ENCODE measurements at places on chromosomes 1 and 21.

- H3K36me3 ChIP-seq: no peaks in the 10 kb centered on the region
- no peaks in the 10 kb centered on the region for H3K4me1 ChIP-seq
- no peak overlapping the region for H3K27ac ChIP-seq
- H3K27me3 ChIP-seq: no peaks in the 10 kb centered on the region
Observed at GRCh38 chr1:21280011-21280471, 10.2 kb downstream of the ECE1 start.

DNA sequence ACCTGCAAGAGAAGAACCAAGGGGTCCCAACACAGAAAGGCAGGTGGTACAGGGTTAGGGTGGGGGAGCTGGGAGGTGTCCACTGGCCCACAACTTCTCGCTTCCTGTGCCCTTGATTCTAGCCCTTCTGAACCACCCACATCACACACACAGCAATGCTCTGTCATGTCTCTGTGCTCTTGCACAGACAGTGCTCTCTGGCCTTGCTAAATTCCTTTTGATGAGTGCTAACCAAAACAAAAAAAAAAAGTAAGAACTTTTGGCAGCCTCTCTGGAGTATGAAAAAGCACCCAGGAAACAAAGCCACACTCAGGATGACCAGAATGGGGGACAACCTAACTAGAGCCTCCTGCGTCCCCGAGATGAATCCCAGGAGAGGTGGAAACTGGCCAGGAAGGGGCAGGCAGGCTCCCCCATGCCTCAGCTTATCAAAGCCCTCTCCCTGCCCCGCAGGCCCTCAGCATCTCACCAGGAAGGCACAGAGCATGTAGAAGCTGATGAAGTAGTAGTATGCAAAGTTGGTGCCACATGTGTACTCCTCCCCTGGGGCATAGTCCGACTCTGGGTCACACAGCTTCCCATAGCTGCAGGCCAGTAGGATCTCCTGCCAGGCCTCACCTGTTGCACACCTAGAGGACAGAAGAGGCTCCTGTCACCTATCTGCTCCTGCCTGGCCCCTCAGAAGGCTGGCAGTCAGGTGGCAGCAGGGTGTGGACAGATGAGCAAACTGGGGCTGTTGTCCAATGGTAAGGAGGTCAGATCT is 27.2 kb upstream of the KIF21B start:
- H3K4me3 ChIP-seq: no peak overlapping the region
- DNase-seq: no peak
- H3K27ac ChIP-seq: no peak overlapping the region

GRCh38 chr1:94698759-94699502 is 121.2 kb upstream of the SLC44A3 start:
- no peaks in the 10 kb centered on the region for H3K36me3 ChIP-seq
- DNase-seq: no peak
- H3K27me3 ChIP-seq: no peaks in the 10 kb centered on the region
- no peak overlapping the region for H3K27ac ChIP-seq
- H3K4me1 ChIP-seq: peaks cover 3% of the 10 kb centered on the region
- no peak overlapping the region for H3K4me3 ChIP-seq

DNA sequence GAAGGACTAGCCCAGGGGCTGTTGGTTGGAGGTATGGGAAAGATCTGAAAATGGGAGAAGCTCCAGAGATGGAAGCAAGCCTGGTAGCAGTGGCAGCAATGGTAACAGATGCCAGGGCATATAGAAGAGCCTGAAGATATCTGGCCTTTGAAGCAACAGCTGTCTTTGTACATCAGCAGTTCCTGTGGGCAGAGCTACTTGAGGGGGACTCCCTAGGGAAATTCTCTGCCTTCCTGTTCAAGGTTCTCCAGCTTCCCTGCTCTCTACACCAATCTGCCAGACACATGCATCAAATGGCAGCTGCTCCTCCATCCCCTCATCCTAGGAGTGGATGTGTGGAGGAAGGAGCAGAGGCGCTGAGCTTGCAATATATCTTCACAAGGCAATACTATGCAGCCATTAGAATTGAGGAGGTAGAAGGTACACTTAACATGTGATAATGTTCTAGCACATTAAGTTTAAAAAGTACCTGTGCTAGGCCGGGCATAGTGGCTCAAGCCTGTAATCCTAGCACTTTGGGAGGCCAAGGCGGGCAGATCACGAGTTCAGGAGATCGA is 2.2 kb downstream of the TMEM35B start:
- no peaks in the 10 kb centered on the region for H3K4me1 ChIP-seq
- no peak overlapping the region for H3K27ac ChIP-seq
- H3K36me3 ChIP-seq: no peaks in the 10 kb centered on the region

DNA sequence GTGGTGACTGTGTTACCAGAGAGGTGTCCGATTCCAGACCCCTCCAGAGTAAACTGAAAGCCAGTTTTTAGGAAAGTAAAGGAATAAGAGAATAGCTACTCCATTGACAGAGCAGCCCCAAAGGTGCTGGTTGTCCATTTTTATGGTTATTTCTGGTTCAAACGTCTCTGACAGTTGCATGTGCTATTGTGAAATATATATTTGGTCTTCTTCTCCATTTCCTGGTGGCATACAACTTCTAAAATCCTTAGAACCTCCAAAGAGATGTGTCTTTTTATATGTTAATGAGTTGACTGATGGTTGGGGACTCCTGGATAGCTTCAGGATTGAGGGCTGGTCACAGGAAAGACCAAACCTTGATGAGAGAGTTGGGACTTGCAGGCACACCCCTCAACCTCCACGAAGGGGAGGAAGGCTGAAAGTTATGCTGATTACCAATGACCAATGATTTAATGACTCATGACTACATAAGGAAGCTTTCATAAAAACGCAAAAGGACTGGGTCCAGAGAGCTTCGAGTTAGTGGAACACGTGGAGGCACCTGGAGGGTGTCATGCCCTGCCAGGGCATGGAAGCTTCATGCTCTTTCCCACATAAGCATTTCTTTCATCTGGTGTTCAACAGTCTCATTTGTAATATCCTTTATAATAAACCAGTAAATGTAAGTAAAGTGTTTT is 100.7 kb downstream of the SLC16A1 start:
- H3K4me3 ChIP-seq: no peak overlapping the region
- no peaks in the 10 kb centered on the region for H3K4me1 ChIP-seq
- H3K27ac ChIP-seq: no peak overlapping the region
- DNase-seq: no peak
- H3K36me3 ChIP-seq: no peaks in the 10 kb centered on the region

GRCh38 chr1:208446271-208446691 is 202.1 kb upstream of the PLXNA2 start:
- 0 out of 2 replicates have a peak, but pooled peaks cover 6% of the 10 kb centered on the region for H3K4me1 ChIP-seq
- DNase-seq: no peak
- H3K27me3 ChIP-seq: no peaks in the 10 kb centered on the region
- no peak overlapping the region for H3K27ac ChIP-seq

DNA sequence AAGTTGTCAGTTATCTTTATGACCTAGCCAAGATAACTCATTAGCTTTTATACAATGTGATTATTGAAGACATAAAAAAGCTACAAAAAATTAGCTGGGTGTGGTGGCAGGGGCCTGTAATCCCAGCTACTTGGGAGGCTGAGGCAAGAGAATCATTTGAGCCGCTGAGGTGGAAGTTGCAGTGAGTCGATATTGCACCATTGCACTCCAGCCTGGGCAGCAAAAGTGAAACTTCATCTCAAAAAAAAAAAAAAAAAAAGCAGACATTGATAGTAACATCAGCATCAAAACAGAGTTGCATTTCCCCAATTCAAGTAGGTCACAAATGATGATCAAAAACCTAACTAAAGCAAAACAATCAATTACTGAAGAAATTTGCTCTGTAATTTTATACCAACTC is 191.4 kb downstream of the PTGER3 start:
- H3K4me1 ChIP-seq: no peaks in the 10 kb centered on the region
- H3K4me3 ChIP-seq: no peak overlapping the region
- peaks cover 1% of the 10 kb centered on the region for H3K27me3 ChIP-seq
- DNase-seq: no peak

- DNase-seq: no peak
- no peaks in the 10 kb centered on the region for H3K4me1 ChIP-seq
- no peak overlapping the region for H3K27ac ChIP-seq
- no peaks in the 10 kb centered on the region for H3K36me3 ChIP-seq
Observed at GRCh38 chr1:45995298-45995697, 137.1 kb downstream of the PIK3R3 start.

DNA sequence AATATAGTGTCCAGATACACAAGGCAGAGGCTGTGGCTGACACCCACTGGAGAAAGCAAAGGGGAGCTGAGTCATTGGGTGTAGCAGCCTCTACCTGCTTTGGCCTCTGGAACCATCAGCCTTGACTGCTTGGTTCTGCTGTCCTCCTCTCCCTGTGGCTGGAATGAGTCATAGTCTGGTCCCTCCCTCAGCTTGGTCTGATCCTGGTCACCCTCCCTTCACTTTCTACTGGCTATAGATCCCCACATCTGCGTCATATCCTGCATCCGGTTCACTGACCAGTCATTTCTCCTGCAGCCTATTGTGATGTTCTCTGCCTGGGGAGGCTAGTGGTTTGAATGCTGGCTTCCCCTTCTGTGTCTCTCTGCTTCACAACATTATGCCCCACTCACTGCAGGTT is 372.8 kb upstream of the DAB1 start:
- no peaks in the 10 kb centered on the region for H3K4me1 ChIP-seq
- H3K27me3 ChIP-seq: no peaks in the 10 kb centered on the region
- DNase-seq: no peak
- H3K4me3 ChIP-seq: no peak overlapping the region
- no peaks in the 10 kb centered on the region for H3K36me3 ChIP-seq
- no peak overlapping the region for H3K27ac ChIP-seq

DNA sequence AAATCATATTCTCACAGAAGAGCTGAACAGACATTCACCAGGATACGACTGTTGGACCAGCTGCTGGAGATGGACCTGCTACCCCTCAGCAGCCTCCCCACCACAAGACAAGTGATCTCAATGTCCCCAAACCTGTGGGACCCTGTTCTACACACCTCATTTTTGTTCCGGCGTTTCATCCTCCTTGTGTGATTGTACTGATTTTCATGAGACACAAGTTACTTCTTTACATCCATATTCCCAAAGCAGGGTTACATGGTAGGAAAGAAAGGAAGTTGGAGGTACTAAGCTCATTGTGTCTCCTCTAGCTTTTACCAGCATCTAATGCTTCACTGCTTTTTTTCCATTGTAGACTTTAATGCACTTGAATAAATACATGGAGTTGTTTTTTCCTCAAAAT is 8.7 kb downstream of the ADAMTS1 start:
- no peaks in the 10 kb centered on the region for H3K4me1 ChIP-seq
- no peaks in the 10 kb centered on the region for H3K27me3 ChIP-seq
- DNase-seq: no peak
- H3K36me3 ChIP-seq: peaks cover 47% of the 10 kb centered on the region

DNA sequence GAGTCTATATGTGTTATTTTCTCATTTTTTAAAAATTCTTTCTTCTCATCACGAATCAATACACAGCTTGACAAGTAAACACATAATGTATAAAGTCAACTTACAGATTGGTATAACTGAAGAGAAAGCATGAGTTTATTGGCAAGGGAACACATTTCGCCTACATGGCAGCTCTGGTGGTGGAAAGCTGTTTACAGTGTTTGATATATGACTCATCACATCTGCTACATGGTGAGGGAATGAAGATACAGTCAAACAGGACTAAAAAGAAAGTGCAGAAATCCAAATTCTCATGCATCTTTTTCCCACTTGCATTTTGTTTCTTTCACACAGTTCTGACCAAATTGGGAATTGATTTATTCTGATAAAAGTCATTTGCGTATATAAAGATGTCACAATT is 122.2 kb upstream of the ADGRL4 start:
- no peaks in the 10 kb centered on the region for H3K4me1 ChIP-seq
- no peak for DNase-seq
- no peak overlapping the region for H3K27ac ChIP-seq
- H3K4me3 ChIP-seq: no peak overlapping the region

GRCh38 chr1:236143104-236143948 is 987 bp downstream of the GPR137B start:
- H3K4me3 ChIP-seq: peak overlapping the region; percentile 72
- H3K36me3 ChIP-seq: no peaks in the 10 kb centered on the region
- peaks cover 6% of the 10 kb centered on the region for H3K4me1 ChIP-seq
- DNase-seq: no peak

DNA sequence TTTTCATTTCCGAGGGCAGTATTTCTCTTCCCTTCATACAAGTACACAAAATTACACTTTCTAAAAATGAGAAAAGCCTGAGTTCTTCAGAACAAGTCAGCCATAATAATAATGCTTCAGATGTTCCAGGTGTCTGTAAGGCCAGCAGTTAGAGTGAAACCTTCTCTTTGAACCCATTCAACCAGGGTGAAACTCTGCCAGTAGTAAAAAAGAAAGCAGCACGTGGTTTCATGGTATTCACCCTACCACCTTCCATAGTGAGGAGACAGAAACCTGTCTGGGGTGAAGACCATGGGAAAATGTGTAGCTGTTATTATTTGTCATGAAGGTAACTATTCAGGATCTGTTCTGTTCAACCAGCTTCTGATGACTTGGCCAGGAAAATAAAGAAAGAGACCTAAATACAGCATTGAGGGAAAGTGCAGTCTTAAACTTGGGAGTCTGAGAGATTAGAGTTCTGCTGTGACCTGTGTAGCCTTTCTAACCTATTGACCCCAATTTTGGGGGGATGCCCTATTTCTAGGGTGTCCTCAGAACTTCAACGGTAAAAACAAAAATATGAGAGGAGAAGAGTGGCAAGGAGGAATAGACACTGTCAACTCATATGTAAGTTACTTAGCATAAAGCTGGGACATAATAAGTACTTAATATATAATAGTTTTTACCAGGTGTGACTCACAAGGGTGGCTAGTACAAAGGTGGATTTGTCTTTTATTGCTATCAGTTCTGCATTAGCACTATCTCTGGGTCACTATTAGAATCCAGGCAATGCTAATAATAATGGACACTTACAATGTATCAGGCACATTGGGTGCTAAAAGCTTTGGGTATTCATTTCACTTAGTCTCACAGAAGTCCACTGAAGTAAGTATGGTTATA is 70.0 kb upstream of the TNFSF4 start:
- DNase-seq: no peak
- peaks cover 3% of the 10 kb centered on the region for H3K4me1 ChIP-seq
- no peaks in the 10 kb centered on the region for H3K27me3 ChIP-seq
- no peaks in the 10 kb centered on the region for H3K36me3 ChIP-seq
